Stimulated activated CD4-positive, alpha-beta T cell treated with anti-CD3 and anti-CD28 coated beads, Interleukin-12 subunit alpha, Interleukin-12 subunit beta, amount 100 ng/mL, for 4 hours (primary cell): ENCODE measurements at places on chromosomes 4 and X.

- no peak for DNase-seq
These were observed 213.0 kb upstream of the NHS start for GRCh38 chrX:17161991-17162390.

DNA sequence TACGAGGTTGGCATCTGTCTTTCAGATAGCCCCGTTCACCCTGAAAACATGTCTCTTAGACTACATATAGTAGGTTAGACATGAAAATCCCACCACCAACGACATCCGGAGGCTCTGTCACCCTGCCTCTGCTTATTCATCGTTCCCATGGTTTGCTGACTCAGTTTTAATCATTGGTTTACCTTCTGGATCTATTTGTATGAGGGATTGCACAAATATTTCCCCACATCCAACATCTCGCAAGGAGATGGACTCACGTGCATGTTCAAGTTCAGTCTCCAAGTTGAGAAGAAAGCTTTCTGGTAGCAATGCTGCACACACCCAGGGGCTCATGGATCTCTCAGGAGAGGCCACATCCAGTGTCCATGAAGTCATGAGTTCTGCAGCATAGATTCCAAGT is 10.8 kb downstream of the CETN2 start:
- no peak for DNase-seq

DNA sequence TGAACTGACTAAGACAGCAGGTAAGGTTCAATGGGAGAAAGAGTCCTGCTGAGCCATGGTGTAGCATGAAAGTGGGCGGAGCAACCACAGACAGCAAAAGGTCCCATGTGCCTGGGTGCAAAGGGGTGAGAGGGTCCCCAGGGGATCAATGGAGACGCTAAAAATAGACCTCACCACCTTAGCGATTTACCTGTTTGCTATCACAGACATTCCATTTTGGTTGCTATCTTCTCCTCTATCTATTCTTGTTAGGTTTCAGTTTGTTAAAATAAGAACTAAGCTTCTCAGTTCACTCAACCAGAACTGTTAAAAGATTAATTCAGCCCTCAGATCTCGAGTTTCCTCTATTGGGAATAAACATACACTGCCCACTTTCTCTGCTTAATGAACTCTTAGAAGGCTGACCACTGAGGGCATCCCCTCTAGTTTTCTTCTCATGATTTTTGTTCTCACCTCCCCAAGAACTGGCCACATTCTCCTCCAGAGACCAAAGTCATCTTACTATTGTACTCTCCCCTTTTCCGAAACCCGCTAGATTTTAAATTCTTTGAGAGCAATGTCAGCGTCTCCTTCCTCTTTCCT is 136.7 kb downstream of the PARM1 start:
- no peak for DNase-seq

DNA sequence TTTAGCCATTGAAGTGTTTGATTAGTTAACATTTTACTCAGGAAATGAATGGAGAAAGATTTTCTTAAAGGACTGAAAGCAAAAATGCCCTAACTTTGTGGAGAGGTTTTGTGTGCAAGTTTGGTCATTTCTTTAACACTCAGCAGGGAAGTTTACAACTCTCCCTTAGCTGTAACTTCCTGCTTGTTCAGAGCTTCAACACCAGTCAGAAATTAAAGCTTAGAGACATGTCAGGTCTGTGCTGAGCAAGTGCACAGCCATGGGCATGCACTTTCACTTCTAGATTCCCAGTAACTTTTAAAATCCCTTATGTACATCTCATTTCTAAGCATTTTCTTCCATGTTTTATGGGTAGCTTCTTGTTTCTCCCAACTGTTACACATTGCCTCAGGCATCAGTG is 326.0 kb downstream of the ACTRT1 start:
- no peak for DNase-seq

- DNase-seq, result no peak
These were observed 153.8 kb downstream of the NR3C2 start for GRCh38 chr4:148288448-148288847.

DNA sequence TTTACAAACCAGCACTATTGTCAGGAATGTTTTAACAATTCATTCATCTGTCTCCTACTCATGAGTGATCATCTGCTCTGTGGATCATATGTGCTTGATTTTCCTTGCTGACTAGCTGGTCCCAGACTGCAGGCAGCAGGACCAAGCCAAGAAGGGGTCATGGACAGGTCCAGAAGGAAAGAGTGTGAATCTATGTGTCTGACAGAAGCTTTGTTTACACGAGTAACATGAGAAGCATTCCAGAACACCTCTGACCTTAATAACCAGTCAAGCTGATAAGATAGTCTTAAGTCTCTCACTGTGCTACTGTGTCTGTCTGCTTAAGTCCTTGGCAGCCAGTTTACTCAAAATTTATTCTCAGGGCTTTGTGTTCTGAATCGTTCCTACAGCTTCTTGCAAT is 39.0 kb downstream of the GUCY1A1 start:
- no peak for DNase-seq
